ENCODE measurements at places on chromosomes 6 and 20.
A peak's percentile ranks its signal among the peaks of the same experiment; 100 is the strongest.

- DNase-seq = no peak
These were observed 200.3 kb upstream of the SIM1 start for GRCh38 chr6:100665041-100665380.

DNA sequence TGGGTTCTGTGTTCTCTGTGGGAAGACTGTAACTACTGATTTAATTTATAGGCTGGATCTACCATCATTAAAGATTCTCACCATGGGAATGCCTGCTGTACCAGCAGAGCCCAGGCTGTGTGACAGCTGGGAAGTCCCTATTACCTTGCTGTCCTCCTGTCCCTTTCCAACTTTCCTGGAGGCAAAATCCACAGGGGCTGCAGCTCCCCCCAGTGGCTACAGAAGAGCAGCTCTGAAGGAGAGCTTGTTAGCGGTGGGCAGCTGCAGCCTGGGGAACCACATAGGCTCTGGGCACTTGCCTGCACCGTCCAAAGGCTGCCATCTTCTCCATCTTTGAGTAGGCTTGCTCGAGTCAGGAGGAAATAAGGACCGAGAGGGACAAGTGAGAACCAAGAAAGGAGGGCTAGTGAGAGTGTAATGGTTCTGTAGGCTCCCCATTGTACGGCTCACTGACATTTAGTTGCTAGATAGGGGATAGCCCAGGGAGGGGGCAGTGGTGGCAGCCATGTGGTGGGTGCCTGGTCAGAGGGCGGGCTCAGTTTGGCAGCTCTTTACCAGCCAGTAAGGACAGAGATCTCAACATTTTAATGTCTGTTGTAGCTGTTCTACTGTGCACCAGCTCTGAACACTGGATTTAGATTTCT is 155.1 kb upstream of the MLIP start:
- peak; percentile 90 for DNase-seq

DNA sequence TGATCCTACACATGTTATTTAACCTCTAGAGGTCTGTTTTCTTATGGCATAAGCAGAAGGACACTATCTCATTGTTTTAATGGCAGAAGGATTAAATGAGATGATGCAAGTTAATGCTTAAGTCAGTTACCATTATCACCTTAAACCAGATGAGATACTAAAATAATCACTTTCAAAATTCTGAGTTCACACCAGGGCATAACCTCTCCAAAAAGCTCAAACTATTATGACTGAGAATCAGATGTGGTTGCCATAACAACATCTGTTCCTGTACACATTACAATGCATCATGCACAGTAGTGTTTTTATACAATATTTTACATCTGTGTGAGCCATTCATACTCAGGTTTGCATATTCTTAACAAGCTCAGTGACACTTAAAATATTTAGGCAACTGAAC is 10.2 kb downstream of the ADNP start:
- DNase-seq = no peak

DNA sequence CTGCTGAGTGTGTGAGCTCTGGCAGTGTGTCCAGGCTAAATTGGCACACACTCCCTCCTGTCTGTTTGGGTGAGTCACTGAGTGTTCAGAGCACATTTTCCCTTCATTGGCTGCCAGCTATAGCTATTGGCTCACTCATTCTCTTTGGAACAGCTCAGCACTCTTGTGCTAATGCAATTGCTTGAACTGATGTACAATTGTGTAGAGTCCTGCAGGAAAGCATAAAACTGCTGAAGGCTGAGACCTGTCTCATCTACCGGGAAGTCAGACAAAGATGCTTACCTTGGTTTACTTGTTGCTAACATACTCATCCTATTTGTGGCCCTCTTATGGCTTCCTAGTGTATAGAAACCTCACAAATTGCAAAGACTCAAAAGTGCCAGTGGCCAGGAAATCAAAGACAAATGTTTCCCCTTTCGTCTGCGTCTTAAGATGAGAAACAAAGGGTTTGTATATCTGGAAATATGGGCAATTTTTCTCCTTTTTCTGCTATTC is 351.0 kb downstream of the BCKDHB start:
- DNase-seq = peak; percentile 87

- DNase-seq = no peak
These were observed 142.2 kb downstream of the MOXD1 start for GRCh38 chr6:132259070-132259469.

GRCh38 chr6:13124131-13124530 is 204.2 kb downstream of the TBC1D7 start:
- DNase-seq = no peak

DNA sequence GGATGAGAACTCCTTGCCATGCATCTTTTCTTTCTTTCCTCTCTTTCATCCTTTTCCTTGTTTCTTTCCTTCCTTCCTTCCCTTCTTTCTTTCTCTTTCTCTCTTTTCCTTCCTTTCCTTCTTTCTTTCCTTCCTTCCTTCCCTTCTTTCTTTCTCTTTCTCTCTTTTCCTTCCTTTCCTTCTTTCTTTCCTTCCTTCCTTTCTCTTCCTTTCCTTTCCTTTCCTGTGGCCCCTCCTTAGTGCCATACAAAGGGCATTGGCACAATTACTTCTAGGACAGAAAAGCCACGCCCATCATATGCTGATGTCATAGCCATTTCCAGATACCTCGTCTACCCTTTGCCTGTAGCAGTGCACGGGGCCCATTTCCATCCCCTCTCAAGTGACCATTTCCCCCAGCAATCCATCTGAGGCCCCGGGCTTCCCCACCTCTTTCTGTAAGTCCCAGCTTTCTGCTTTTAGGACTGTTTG is 2.2 kb upstream of the CENPB start:
- no peak for DNase-seq

- no peak for DNase-seq
These were observed 253.8 kb upstream of the CITED2 start for GRCh38 chr6:139628270-139628669.

GRCh38 chr20:38063911-38064530 is 30.5 kb downstream of the RPRD1B start:
- no peak for DNase-seq

- no peak for DNase-seq
These were observed 1.3 kb downstream of the SEC63 start for GRCh38 chr6:107956586-107957307.

- DNase-seq = no peak
These were observed 256.5 kb downstream of the FARS2 start for GRCh38 chr6:5517796-5518195.

DNA sequence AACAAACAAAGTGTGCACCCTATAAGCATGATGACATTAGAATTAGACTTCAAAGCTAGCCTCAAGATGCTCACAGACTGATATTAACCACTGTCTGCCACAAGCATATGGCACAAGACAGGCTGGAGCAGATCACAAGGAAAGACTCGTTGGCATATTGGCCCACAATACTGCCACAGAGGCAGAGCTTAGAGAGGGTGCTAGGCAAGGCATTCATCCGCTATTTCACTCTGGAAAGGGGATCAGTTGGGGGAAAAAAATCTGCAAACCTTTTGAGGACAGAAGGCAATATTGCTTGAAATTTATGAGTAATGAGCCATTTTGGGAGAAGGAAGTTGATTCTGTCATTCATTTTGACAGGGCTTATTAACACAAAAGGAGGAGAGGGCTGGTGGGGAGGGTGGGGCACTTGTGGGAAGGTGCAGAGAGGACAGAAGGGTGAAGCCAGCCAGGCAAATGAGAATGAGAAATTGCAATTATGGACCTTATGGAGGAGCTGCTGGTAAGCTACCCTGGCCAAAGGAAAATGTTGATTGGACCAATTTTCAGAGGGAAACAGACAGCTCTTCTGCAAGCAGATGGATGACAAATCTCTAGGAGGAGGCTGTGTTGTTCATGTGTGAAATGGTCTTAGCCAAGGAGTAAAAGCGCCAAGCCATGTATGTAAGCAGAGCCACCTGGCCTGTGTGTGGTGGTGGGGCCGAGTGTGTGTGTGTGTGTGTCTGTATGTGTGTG is 187.7 kb downstream of the GMPR start:
- no peak for DNase-seq

GRCh38 chr6:12608874-12609273 is 107.7 kb upstream of the PHACTR1 start:
- DNase-seq = no peak

- no peak for DNase-seq
These were observed 3.6 kb upstream of the CCN2 start for GRCh38 chr6:131954775-131955107.

DNA sequence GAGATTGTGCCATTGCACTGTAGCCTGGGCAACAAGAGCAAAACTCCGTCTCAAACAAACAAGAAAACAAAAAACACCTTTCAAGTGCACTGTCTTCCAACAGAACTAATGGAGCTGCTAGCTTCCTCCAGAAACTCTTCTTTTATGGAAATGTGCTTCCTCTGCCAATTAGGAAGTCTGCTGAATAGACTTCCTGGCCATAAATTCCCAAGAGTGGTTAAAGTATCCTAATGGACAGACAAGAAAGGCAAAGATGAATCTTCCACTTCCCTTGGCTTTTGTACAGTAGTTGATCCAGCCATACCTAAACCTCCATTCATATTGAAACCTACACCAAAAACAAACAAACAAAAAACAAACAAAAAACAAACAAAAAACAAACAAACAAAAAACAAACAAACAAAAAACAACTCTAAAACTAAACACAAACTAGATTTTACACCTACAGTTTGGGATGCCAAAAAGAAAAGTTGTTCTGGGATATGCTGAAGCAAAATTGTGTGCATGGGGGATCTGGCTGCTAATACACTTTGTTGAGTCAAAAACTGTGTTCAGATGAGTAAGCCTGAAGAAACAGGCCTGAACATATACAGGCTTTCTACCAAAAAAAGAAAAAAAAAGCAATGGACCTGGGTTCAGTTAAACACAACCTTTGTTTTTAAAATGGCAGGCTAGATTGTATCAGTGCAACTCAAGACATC is 59.8 kb upstream of the CARMIL1 start:
- no peak for DNase-seq

DNA sequence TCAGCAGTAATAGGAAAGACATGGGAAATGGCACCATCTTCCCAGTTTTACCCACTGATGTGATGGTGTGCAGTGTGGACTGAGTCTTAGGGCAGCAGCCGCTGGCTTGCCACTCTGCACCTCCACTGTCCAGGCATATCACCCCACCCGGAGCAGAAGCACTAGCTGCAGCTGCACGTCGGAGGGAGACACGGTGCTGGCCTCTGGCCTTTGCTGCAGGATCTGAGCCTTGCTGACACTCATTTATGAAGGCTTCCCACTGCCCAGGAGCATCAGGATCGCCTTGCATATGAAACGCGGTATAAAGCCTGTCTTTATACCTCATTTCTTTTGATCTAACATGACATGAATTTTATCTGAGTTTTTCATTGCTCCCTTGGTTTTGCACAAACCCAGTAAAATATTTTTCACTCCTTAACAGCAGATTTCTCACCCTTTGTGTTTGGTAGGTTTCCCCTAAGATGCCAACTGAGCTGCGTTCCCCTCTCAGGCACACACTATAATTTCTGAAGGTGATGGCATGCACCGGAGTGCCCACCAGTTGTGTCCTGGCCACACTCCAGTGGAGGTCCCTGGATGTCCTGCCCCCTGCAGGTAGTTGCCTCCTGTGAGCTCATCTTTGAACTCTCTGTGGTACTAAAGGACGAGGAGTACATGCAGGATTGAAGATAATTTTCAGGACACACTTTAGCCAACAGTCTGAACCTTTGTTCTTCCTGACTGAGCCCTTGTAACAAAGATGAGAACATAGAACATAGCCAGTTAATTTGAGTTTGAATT is 9.0 kb upstream of the EXOC2 start:
- DNase-seq = no peak

DNA sequence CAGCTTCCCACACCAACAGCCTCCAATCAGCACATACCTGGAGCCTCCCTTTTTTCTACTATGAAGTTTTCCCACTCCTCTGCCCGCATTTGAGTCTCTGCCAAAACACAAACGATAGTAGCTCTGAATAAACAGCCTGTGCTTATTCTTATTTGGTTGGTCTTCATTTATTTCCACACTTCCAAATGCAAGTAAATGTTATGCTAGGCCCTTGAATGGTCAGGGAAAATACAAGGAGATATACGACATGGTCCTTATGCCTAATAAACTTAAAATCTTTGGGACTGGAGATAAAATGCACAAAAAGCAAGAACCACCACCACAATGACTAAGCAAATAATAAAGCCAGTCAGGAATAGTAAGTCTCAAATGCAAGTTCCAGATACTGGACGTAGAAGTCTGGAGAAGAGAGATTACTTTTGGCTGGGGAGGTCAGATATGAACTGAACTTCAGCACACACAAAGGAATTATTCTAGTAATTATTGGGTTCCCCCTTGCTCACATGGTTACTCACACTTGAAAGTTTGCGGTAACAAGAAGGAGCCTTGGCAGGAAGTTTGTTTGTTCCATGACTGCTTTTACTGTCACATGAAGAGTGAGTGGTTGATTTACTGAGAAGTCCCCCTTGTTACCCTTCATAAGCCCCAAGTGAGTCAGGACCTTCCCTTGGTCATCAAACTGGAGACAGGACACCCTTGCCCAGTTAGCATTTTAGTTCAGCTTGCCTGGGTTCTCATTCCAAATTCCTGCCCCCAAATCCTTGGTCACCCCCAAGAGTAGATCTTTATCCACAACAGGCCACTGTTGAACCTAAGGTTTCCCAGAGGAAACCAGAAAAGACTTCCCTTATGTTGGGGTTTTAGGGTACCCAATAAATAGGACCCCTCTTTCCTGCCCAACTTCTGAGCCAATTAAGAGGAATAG is 511.2 kb upstream of the JARID2 start:
- DNase-seq = peak; percentile 21

DNA sequence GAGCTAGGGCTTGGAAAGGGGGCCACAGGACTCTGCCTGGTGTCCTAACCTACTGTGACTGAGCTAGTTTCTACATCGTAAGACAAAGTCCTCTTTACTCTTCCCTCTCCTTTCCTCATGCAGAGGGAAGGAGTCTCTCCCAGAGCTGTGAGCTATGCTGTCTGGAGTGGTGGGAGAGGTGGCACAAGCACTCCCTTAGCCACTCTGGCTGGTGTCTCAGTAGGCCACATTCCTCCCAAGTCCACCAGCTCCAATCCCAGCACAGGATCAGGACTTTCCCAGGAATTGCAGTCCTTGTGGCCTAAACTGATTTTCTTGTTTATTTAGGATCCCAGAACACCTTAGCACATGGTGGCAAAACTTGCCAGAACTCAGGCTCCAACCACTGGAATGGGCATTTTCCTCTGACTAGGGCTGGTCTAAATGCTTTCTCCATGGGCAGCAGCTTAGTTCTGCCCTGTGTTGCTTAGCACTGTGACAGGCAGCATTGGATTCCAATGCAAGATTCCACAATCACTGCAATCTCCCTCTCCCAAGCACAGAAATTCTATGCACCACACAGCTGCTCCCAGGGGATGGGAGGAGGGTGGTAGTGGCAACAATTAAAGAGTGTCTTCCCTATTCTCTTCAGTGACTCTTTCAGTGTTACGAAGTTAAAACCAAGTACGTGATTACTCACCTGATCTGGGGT is 733.3 kb downstream of the HACE1 start:
- DNase-seq = no peak

- no peak for DNase-seq
These were observed 392.0 kb upstream of the SASH1 start for GRCh38 chr6:147950623-147950987.

DNA sequence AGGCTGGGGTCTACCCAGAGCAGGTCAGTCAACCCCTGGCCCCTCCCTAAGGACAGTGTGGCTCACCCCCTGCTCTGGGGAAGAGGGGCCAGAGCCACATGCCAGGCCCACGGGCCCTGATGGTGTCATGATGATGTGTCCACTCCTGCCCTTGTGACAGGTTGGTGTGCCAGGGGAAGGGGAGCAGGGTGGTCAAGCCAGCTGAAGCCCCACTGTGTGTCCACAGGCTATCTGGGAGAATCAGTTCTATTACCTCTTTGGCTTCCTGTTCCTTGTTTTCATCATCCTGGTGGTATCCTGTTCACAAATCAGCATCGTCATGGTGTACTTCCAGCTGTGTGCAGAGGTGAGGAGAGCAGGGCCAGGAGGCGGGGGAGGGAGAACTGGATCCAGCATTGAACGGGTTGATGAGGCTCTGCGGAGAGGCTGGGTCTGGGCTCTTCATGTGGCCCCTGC is 47.7 kb downstream of the PLAGL2 start:
- no peak for DNase-seq
